ENCODE measurements at places on chromosomes 11 and 22.

DNA sequence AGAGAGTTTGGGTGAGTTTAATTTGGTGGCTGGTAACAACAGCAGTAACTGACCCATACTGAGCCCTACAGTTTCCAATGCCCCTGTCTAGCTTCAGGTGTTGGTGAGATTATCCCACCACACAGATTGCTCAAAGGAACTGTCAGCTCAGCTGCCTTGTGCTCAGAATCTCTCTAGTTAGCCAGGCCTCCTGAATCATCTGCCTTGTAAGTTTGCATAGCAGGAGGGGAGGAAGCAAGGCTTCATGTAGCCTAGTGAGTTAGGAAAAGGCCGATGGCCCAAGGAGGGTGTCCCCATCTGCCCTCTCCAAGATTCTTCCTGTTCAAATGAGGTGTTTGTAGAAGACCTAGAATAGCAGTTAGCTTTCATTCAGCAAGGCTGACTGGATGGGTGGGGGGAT is 74.3 kb downstream of the MICAL2 start:
- DNase-seq, result no peak

DNA sequence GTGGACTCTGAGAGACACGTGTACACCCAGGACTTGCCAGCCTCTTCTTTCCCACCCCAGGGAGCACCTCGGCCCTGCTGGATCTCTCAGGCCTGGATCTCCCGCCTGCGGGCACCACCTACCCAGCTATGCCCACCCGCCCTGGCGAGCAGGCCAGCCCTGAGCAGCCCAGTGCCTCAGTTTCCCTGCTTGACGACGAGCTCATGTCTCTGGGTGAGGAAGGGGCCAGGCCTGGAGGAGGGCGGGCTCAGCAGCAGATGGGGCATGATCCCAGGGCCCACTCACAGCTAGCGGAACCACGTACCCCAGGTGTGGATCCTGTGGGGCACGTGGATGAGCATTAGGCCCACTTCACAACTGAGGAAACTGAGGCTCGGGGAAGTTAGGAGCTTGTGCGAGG is 13.7 kb upstream of the SH3BP1 start:
- no peak for DNase-seq

DNA sequence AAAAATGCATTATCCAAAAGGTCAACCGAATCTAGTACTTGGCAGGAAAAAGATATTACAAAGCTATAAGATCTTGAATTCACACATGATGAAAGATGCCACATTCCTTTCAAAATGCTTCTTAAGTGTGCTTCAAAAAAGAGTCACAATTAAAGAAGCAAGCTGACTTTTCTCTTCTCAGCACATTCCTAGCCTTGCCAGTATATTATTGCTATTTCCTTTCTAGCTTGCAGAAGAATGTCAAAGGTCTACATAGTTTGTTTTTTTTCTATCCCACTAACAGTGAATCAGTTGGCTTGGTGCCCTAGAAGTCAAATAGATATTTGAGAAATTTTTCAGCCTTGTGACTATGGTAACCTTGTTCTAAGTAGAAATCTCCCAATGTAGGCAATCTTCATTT is 56.8 kb downstream of the GUCY1A2 start:
- no peak for DNase-seq

DNA sequence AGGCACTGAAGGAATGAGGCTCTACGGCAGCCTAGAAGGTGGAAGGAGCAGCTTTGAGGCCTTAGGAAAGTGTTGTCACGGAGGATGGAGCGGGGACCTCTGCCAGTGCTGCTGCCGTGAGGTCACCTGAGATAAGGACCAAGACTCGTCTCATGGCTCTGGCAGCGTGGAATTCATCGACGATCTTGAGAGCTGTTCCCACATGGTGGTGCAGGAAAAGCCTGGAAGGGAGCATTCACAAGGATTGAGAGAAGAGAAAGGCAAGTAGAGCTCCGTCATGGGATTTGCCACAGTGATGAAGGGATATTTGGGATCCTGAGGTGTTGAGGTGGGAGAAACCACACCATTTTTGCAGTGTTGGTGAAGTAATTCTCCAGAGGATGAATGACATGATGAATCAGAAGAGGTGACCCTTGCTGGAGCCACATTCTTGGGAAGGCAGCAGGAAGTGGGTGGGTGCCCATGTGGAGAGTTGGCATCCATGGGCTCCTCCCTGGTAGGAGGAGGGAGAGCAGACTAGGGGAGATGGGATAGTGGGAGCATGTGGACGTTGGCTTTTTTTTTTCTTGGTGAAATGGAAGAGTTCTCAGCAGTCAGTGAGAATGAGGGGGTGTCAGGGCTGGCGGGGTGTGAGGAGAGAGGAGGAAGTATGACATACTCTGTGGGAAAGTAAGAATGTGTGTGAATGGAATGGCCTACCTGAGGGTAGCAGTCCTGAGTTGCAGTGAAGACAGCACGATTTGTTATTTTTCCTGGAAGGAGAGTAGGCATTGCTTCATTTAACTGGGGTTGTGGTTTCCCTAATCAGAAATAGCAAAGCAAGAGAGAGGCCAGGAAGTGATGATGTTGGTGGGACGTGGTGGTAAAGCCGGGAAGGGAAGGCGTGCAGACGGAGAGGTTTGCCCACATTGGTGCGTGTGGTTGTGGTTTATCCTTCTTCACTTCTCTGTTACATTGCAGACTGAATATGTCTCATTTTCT is 11.1 kb downstream of the PPP6R3 start:
- no peak for DNase-seq

DNA sequence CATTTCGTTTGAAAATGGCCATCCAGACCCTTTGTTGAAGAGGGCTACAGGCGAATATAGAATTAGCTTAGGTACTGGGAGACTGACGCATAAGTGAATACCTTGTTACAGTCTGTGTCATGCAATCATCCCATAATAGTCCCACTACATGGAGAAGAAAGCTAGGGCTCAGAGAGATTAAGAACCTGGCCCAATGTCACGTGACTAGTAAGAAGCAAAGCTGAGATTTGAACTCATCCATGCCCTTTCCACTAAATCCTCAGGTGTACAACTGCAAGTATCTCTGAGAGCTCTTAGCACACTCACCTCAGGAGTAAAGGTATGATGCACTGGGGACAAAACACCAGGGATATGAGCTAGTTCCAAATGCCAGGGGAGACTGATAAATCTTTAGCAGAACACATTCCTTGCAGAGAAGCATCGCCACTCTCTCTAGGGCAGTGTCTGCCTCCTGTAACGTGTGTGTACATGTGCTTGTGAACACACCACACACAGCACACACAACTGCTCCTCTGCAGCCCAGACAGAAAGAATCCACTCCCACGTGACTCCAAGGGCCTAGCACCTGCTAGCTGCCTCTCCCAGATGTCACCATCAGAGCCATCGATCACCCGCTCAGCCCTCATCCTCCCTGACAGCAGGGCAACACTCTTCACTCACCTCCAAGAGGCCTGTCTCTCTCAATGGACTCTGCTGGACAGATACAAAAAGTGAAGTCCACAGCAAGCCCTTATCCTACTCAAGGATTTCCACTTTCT is 402.8 kb downstream of the NXPE2 start:
- DNase-seq, result no peak

- no peak for DNase-seq
These were observed 144.9 kb downstream of the HIPK3 start for GRCh38 chr11:33402066-33402465.

DNA sequence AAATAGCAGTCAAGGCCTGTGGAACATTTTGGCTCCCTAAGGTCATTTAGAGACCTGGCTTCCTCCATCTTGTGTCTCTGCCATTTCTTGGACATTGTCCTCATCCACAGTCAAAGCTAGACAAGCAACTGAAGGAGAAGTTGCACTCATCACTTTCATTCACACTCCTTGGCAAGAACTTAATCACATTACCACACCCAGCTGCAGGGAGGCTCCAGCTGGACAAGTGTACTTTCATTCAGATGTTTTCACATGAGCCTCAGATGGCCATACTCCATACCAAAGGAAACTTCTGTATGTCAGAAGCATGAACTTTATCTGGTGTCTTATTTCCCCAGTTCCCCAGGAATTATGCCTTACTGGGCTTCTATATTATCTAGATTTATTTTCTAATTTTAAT is 537.4 kb downstream of the TMEM135 start:
- no peak for DNase-seq

DNA sequence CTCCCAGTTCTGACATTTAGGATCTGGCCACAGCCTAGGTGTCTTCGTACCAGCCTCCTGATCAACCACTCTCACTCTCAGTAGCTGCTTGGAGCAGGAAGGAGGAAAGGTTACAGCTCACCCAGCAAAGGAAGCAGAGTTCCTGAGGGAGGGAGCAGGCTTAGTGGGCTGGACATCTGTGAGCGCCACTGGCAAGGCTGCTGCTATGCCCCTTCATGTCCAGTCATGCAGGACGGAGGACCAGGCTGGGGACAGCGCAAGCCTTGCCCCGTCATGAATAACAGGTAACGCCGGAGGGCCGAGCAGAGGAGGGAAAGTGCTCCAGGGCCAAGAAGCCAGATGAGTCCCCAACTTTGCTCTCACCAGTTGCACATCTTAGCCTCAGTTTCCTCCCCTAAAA is 25.8 kb downstream of the TPST2 start:
- no peak for DNase-seq

DNA sequence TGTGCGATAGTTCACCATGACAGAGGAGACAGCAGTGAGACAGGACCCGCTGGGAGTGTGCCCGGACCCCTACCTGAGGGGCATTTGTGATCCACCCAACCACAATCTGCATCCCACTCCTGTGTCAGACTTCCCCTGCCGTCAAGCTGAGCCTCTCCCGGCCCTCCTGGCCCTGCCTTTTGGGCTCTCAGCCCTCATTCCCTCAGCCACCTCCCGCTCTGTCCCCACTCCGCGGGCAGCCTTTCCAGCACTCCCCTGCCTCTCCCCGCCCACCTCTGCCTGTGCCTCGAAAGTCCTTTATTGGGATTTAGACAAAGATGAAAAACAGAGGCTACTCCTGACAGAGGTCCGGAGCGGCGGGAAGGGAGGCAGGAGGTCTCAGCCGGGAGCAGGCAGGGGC is 4.2 kb downstream of the NFAM1 start:
- DNase-seq, result no peak

- DNase-seq, result no peak
These were observed 59.2 kb downstream of the MPPED1 start for GRCh38 chr22:43470941-43471585.

DNA sequence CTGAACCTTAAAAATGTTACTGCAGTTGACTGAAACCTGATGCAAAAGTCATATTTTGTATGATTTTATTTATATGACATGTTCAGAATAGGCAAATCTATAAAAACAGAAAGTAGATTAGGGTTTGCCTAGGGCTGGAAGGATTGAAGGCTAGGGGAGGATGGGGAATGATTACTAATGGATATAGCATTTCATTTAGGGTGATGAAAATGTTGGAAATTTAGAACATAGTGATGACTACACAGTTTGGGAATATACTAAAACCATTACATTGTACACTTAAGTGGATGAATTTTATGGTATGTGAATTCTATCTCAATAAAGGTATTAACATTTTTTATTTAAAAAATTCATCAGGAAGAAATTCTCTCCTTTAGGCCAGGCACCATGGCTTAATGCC is 22.9 kb upstream of the PAFAH1B2 start:
- no peak for DNase-seq

DNA sequence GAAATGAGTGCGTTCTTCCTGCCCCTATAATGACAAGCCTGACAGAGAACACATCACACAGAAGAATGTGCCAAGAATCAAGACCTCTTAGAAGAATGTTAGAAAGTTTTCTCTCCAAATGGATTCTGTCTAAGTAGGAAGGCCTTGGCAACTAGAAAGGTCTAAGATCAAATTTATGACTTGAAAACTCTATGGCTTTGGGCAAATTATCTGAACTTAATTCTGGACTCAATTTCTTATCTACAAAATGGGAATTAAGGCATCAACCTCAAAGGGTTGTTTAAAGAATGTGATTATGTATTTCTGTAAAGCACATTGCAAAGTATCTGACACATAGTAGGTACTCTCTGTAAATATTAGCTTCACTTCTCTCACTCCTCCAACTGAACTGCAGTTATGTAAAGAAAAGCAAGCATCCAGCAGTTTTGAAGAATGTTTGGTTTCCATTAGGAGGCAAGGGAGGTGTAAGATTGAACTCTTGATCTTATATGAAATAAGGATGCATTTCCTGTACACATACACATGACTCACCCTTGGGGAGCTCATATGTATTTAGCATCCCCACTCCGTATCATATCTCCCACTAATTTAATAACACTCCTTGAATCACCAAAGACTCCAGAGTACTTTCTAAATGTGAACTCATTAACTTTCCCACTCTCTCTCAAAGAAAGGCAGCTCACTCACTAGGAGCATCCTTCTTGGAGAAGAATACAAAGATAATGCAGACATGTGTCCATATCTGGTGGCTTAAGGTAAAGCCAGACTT is 77.6 kb downstream of the ETS1 start:
- DNase-seq, result no peak

GRCh38 chr22:35568751-35569739 is 28.4 kb downstream of the RASD2 start:
- no peak for DNase-seq

DNA sequence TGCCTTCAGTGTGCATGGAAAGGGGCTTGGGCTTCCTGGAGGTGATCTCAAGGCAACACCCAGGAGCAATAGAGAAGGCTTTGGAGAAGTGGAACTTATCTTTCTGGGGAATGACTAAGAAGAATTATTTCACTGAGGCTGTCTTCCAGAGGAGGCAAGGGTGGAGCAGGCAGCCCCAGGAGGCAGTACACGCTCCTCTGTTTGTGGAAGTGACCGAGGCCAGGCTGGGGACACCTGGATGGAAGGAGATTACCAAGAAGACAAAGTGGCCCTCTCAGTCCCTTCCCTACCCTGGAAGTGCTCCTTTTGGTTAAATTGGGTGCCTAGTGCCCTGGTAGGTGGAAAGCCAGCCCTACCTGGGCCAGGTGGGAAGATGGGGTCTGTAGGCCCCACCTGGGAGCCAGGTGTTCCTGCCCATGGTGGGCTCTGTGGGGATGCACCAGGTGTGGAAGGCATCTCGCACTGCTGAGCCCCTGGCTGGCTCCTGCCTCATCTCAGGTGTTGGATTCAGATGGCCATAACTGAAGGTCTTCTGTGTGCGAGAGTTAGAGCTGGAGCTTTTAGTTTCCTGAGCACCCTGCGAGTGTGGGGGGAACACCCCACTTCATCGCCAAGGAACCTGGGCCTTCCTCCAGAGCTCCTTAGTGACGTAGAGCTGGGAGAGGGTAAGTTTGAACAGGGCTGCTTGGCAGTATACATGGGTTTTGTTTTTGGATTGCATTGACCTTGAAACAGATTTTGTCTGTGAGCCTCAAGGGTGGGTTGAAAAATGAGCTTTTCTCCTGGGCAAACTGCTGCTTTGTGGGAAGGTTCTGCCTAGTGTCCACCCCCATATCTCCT is 46.1 kb downstream of the MICAL2 start:
- DNase-seq, result no peak

GRCh38 chr11:10824888-10825287 is 16.2 kb upstream of the EIF4G2 start:
- no peak for DNase-seq

DNA sequence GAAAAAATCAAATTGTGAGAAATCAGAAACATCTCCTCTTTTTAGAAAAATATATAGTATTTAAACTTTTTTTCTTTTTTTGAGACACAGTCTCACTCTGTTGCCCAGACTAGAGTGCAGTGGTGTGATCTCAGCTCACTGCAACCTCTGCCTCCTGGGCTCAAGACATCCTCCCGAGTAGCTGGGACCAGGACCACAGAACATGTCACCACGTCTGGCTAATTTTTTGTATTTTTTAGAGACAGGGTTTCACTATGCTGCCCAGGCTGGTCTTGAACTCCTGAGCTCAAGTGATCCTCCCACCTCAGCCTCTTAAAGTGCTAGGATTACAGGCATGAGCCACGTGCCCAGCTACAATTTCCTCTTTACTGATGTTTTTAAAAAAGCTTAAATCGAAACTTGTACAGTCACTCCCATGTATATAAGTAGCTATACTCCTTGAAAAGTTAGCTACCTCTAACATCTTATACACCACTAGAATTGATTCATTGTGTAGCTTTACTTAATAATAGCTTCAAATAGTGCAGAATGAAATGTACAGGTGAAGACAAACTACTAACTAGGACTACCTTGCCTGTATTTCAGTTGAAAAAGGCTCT is 10.3 kb downstream of the EIF4G2 start:
- no peak for DNase-seq
